Globus pallidus (tissue), 1 donor: ENCODE measurements at places on chromosomes 12 and 14.

GRCh38 chr12:104133321-104133720, 4.7 kb downstream of the NFYB start:
- no peak for DNase-seq

GRCh38 chr12:2691345-2692071, 103.3 kb upstream of the FKBP4 start:
- no peak for DNase-seq

- no peak for DNase-seq
These were observed 17.9 kb upstream of the CLEC7A start for GRCh38 chr12:10147714-10148403.

DNA sequence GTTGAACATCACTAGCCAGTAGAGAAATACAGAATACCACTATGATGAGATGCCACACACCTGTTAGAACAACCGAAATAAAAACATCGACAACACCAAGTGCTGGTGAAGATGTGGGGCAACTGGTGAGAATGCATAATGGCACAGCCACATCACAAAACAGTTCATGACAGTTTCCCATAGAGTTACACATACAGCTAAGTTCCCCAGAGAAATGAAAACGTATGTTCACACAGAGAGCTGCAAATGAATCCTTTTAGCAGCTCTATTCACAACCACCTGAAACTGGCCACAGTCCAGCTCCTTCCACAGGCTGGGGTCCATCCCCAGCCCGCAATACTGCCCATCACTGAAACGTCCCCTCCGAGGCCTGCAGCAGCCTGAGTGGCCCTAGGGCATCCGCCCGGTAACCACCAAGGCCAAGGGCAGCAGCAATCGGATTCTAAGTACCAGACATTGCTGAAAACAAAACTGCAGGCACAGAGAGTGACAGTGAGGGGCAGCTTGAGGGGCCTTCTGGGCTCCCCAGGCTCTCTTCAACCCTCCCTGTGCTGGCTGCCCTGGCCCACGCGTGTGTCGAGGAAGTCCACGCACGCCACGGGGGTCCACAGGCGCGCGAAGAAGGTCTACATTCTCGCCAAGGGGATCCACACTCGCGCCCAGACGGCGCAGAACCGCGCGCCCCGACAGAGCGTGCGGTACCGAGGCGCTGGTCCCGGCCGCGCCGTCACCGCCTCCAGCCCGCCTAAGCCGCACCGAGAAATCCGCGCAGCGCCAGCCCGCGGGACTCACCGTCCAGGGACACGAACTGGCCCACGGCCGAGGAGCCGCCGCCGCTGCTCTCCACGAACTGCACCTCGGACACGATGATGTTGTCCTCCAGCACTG, 903 bp downstream of the BRF1 start:
- DNase-seq, result no peak

DNA sequence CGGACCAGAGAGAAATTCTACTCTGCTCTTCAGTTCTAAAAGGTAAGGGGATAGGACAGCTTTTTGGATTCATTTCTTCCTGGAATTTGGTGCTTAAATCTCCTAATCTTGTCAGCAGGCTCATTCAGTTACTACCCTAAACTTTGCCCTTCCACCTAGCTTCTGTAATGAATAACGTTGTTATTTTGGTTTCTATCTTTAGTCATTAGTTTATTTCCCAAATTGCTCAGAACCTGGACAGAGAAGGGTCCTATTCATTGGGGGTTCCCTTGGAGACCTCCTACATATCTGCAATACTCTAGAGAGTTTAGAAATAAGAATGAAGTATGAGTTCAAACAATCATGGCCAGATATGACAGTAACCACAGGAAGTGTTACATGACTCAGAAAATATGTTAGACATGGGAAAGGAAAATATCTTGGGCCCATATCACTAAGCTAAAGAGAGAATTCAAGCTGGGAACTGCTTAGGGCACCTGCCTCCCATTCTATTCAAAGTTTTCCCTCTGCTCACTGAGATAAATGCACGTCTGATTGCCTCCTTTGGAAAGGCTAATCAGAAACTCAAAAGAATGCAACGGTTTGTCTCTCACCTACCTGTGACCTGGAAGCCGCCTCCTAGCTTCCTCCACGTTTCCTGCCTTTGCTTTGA, 87.9 kb downstream of the GAS2L3 start:
- no peak for DNase-seq

GRCh38 chr12:1972260-1972659, 32.0 kb downstream of the DCP1B start:
- no peak for DNase-seq
